ENCODE measurements at places on chromosomes 3 and 15.

DNA sequence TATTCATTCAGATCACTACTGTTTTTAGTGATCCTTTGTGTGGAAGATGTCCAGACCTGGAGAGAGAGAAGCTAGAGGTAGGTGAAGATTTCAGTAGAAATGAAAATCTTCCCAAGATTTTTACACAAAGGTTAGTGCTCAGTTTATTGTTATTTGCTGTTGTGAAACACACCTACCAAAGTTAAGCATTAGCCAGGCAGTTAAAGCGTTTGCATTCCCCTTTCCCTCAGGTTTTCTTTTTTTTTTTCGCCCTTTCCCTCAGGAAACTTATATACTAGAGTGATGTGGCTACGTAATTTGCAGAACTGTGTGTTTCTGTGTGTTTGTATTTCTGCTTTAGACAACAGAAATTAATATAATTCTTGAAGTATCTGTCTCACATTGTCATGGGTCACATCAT, 34.5 kb downstream of the USP3 start:
- no peak for DNase-seq

DNA sequence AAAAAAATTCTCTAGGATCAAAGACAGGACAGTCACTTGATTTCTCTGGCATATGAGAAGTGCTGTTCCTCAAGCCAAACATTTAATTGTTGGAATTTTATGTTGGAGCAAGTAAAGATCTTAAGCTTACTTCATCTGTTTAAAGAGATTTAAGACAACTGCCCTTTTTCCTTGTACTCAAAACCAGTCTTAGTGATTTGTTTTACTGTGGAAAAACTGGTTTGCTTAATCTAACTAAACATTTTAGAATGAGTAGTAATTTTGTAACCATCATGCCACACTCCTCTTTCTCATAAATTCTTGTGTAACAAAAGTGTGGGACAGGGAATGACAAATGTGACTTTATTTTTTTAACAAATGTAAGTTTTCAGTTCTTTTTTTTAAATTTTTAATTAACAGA, 18.4 kb downstream of the PRKCI start:
- DNase-seq, result no peak

GRCh38 chr3:12782172-12782815, 14.2 kb upstream of the CAND2 start:
- no peak for DNase-seq

GRCh38 chr3:14811684-14812083, 7.1 kb upstream of the FGD5 start:
- DNase-seq, result peak; percentile 30
